NCI-H1436 (cell line): ENCODE measurements at places on chromosomes 7 and 10.

DNA sequence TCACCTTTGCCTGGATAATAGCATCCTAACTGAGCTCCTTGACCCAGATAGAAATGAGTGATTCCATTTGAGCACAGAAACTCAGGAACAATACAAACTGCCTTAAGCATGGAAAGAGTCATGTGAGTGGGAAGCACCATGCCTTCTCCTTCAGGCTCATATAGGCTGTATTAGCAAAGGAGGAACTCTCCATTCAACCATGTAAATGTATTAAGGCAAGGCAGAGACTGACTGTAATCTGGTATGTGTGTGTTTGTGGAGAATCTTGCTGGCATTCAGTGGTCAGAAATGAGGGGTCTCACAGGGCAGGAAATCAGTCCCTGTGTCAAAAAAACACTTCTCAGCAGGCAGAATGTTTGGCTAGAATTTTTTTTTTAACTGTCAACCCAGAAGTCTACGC is 40.2 kb downstream of the COA1 start:
- DNase-seq, result no peak

GRCh38 chr10:74708246-74708645 is 118.2 kb upstream of the KAT6B start:
- no peak for DNase-seq

DNA sequence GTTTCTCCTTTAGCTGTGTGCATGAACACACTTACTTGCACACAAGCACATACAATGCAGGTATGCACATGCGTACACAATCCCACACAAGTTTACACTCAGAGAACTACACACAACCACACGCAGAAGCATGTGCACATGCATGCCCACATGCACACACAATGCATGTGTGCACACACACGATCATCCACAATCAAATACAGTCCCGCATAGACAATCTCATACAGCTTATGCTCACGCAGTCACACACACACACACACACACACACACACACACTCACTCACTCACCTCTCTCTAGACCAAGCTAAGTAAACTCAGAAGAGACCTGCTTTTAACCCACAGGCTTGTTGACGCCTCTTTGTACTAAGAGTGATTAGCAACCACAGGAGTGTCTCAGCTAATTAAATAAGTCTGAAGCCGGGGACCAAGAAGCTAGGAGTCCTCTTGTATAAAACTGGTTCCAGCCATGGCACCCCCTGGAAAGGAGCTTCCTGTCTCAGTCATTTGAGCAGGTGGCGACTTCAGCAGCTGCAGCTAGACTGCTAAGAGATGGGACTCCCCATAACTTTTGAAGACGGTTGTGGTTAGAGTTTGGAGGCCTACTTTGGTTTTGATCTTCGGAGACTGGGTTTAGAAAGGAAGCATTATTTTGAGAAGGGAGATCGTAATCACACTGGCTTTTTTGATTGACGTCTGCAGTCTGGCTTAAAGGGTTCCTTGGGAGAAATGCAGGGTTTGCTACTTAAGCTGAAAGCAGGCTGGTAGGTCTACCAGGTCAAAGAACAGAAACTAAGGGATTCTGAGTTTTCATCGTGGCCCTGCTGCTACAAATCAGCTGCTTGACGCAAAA is 82.3 kb upstream of the ADRB1 start:
- DNase-seq, result no peak

DNA sequence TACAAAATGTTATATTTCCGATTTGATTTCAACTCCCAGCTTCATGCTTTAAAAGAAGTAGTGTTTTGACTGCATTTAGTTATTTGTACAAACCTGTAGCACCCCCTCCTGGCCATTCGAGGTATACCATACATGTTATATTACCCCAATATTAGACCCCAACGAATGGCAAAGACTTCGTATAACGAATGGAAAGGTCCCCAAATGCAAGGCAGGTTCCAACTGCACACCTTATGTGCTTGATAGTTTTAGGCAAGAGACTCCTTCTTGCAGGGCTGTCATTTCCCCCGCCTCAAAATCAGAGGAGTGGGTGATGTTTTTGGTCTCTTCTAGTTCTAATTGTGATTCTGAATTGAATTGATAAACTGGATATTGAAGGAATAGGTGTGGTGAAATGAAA is 101.1 kb upstream of the TARP start:
- no peak for DNase-seq

DNA sequence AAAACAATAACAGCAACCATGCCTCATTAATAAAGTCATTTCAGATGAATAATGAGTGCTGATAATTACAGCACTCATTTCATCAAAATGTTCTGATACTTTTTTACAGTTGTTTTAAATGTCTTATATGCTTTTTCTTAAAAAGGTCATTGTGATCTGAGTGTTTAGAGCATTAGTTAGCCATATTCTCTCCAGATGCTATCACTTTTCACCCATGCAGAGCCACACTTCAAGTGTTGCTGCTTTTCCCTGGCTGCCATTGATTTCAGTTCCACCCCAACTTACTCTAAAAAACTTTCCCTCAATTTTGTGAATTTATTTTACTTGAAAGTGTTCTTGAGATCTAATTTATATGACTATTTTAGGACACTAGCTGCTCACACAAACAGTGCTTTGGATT is 41.8 kb downstream of the NUP205 start:
- DNase-seq, result no peak

GRCh38 chr7:74293577-74293908 is 4.3 kb downstream of the CLIP2 start:
- DNase-seq, result no peak

- DNase-seq, result no peak
These were observed 8.4 kb downstream of the CYCS start for GRCh38 chr7:25116621-25117020.

- DNase-seq, result no peak
These were observed 42.1 kb upstream of the IKZF1 start for GRCh38 chr7:50262446-50262845.

GRCh38 chr10:93073539-93074146 is at the start of gene CYP26A1:
Gene CYP26A1 (plus strand): TSS chr10:93073893. CDS start chr10:93073935, 42 bp downstream.
- no peak for DNase-seq

DNA sequence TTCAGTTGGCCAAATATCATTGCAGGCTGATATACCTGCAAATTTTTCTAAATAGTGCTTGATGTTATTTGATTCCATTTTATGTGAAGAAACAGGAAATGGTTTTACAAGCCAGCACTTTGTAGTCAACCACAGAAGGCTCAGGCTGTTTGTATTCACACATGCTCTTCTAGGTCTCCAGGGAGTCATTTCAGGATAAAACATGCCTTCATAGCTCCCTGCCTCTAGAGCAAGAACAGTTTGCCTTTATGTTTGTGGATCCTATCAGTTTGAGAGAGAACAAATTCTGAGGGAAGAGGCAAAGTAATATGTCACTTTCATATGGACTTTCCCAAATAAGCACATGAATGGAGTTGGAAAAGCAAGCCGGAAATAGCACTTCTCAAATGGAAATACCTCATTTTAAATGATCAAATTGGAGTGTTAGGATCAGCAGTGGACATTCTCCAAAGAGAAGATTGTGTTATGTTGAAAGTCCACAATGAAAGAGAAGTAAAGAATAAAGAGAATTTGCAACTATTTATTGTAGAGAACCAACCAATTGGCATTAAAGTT is 277.6 kb downstream of the KCND2 start:
- no peak for DNase-seq

DNA sequence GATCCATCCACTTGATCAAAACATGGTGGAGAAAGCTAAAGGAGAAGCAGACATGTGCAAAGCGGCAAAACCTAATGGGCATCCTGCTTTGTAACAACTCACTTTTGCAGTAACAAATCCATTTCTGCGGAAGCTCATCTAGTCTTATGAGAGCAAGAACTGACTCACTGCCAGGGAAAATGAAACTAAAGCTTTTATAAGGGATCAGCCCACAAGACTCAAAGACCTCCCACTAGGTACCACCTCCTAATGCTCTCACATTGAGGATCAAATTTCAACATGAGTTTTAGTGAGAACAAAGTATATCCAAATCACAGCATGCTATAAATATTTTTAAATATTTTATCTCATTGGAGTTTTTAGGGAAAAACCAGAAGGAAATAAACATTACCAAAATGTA is 120.1 kb upstream of the GNAI1 start:
- no peak for DNase-seq

DNA sequence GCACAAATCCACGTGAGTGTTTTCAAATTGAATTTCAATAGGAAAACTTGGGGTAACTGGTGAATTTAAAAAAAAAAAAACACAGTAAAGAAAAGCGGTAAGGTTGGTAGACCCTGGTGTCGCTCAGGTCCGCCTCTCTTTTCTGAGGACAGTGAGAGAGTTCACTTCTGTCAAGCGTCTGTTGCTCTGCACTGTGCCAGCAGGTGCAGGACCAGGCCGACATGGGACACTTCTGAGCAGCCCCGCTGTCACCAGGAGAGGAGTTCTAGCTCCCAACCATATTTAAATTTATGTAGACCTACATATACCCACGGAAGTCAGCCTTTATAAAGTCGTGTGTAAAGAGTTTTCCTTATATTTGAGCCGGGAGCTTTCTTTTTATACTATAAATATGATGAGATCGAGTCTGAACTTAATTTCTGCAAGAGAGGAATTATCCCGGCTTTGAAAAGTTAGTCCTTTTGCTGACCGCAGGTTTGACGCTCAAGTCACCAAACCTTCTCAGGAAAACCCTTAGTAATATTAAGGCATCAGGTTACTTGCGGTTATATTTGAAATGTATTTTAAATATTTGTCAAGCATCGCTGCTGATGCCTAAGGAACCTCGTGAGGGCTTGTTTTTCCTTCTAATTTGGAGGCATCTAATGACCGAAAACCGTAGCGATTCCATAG is 531 bp downstream of the IKZF1 start:
- DNase-seq, result no peak

GRCh38 chr7:80347173-80347572 is 164.7 kb downstream of the GNAT3 start:
- no peak for DNase-seq

GRCh38 chr7:95430864-95431263 is 4.0 kb downstream of the PON2 start:
- DNase-seq, result no peak

DNA sequence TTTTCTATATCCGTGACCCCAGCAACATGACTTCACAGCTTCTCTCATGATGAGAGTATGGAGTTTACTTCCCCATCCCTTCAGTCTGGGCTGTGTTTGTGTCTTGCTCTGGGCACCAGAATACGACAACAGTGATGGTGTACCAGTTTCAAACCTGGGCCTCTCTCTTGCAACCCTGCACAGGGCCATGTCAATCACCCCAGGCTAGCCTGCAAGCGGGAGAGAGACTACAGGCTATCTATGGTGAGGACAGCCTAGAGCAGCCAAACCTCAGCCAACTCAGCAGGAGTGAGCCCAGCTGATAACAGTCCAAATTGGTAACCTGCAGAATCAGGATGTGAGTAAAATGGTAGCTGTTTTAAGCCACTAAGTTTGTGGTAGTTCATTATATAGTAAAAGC is 235.8 kb downstream of the CHCHD3 start:
- DNase-seq, result no peak

DNA sequence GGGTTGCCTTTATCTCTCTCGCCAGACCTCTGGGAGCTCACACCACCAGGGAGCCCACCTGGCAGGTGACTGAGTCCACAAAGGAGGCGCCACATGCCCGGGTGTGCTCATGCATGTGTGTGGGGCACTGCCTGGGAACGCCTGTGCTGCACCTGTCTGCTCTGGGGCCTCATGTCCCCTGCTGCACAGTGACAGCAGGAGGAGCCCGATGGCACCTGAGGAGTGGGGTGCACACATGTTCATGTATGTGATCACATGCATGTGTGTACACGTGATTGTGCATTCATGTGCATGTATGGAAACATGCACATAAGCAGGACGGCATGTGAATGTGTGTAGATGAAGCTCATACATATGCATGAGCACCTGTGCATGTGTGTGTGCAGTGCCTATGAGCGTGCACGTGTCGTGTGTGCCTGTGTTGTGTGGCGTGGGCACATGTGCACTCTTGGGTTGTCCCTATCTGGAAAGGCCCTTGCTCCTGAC is 22.0 kb downstream of the YKT6 start:
- no peak for DNase-seq
